ENCODE measurements at places on chromosomes 6 and 20.

GRCh38 chr6:6891949-6892461 lies 215.8 kb upstream of the RREB1 start:
- DNase-seq = no peak

- DNase-seq = no peak
These were observed 28.2 kb upstream of the GSTA4 start for GRCh38 chr6:53023323-53023722.

DNA sequence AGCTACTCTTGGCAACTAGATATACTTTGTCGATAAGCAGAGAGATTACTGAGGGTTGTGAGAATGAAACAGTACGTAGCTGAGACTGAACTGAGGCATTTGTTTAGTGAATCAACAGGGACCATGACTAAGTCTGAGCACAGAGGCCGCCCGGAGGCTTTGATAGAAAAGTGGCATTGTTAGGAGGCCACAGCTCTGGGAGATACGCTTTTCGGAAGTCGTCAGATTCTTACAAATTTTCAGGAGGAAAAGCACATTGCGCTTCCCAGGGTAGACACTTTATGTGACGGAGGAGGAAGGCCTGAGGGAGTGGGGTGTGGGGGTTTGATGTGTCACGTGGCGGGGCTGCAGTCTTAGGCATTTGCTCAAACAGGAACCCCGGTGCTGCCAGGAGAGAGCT lies 69.4 kb downstream of the PSMG4 start:
- no peak for DNase-seq

DNA sequence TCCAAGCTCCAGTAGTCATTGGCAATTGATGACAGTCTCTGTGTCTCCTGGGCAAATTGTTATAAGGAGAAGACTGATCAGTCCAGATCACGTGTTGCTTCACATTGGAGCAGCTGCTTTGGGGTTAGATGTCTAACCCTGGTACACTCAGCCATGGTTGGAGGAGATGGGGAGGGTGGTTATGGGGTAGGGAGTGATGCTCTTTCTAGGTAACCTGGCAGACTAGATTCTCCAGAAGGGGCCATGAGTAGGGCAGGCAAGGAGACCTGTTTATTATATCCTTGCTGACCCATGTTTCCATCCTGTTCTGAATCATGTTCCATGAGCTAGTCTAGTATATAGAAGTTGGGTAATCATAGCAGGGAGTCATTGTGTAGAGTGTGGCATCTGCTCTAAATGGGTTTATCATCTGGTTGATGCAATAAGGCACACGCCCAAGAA lies 50.8 kb upstream of the BACH2 start:
- DNase-seq = no peak

DNA sequence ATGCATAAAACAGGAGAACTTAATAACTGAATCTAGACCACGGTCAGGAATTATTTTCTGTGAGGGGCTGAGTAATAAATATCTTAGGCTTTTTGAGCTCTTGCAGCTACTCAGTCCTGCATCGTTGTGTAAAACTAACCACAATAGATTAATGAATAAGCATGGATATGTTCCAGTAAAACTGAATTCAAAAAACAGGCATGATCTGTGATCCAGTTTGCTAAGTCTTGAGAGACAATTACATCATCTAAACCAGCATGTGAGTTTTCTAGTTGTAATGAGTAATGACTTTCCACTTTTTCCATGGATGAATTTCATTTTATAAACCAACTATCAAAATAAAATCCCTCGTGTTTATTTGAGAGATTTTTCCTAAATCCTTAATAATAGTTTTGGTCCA lies 336.8 kb downstream of the RFPL4B start:
- DNase-seq = no peak

DNA sequence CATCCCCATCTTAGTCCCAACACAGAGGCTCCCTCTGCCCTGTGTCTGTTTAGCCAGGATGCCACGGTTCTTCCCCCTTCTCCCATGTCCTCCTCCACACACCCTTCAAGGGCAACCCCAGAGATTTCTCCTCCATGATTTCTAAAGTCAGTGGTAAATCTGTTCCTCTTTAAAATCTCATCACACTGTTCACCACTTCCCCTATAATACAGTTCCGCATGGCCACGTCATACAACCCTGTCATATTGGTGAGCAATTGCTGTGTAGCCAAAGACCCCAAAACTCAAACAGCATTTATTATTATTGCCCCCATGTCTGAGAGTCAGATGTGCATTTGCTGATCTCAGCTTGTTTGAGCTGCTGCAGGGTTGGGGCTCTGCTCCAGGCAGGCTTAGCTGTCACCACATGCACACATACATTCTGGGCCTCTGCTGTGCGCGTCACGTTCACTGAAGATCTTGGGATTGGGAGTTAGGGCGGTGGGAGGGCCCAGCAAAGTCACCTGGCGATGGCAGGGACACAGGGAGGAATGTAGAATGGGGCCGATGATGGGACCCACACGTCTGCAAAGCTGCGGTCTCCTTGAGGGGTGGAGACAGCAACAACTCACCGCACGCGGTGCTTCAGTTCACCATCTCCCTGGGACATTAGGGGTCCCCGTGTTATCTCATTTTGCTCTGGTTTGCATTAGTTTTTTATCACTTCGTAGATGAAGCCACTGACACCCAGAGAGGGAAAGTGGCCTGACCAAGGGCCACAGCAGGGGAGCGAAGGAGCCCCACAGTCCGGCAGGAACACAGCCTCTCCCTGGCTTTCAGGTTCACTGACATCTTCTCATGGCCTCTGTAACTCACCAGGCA lies 36.9 kb upstream of the CD93 start:
- no peak for DNase-seq

DNA sequence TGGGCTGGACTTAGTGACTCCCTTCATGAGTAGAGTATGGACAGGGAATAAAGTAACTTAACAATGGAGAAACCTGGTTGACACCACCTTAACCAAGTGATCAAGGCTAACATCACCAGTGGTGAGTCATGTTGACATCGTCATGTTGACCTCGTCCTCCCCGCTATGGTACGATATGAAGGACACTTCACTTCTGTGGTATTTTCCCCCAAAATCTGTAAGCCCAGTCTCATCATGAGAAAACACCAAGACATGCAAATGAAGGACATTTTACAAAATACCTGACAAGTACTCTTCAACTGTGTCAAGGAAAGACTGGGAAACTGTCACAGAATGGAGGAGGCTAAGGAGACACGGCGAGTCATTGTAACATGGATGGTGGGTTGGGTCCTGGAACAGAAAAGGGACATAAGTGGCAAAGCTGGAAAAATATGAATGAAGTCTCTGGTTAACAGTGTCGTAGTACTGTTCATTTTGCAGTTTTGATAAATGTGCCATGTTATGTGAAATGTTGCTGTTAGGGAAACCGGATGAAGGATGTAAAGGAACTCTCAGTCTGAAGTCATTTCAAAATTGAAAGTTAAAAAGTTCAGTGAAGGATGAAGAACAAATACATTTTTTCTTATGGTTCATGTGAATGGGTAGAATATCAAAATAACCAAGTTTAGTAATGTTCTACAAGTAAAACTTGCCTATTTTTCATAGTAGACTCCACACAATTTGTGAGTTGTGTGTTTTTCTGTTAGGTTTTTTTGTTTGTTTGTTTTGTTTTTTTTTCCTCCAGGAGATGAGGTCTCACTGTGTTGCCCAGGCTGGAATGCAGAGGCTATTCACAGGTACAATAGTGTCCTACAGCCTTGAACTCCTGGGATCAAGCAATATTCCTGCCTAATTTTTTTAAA lies 247.5 kb downstream of the TMEM242 start:
- peak; percentile 38 for DNase-seq

- DNase-seq = no peak
These were observed 32.1 kb downstream of the SNAI1 start for GRCh38 chr20:50014570-50015562.

DNA sequence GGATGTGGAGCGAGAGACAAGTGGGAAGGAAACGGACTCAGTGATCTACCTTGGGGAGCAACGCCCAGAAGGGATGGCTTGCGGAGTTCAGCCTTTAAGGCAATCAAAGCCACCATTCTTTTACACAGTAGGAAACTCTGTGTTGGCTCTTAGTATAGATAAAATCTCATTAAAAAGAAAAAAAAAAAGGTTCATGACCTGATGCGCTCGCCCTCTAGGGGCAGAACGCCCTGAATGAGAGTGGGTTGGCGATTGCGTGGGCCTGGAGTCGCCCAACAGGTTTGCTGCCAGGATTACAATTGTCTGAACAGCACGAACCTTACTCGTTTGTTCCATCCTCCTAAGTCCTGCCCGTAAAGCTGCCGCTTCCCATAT lies 1.2 kb downstream of the TPD52L1 start:
- peak; percentile 14 for DNase-seq

GRCh38 chr20:12110711-12111110 lies 193.0 kb downstream of the BTBD3 start:
- DNase-seq = no peak

DNA sequence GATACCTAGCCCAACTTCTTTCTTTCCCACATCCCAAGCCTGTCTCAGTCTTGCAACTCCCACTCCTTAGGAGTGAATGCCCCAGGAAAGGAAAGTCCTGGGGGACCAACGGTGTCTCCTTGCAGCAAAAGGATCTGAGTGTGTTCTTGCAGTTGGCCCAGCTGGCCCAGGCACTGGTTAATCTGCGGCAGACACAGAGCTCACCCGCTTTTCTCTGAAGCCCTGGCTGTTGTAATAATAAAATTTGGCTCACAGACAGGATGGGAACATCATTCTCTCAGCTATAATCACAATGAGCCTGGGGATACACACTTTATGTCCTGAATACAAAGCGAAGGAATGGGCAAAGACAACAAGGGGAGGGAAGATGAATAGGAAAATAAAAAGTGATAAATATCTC lies 287.0 kb upstream of the PRND start:
- DNase-seq = no peak

DNA sequence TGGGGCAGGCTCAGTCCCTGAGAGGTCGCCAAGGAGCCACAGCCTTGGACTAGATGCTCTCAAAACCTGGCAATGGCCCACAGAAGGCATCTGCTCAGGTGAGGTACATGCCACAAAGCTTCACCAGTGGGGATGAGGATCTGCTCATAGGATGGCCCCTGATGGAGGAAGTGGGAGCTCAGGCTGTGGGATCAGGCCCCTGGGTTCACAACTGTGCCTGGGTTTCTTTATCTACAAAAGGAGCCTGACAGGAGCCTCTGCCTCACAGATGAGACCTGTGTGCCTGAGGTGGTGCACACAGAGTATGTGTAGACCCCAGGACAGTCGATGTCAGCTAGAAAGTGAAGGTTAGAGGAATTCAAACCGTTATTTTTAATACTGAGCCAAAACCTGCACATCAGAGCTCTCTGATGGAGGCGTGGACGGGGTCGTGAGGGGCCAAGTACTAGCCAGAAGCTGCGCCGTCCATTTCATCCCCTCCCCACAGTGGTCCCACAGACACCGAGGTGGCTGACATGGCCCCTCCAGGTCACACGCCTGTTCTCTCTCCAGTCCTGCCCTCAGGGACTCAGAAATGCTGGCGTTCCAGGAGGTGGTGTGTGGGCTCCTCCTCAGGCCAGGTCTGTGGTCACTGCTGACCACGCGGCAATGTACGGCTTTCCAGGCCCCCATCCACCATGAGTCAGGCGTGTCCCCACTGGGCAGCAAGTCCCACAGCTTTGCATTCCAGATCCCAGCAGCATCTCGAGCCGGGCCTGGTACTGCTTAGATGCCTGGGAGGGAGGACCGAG lies 33.3 kb downstream of the NTSR1 start:
- DNase-seq = no peak

GRCh38 chr20:4091490-4092479 lies 76.4 kb upstream of the RNF24 start:
- peak; percentile 36 for DNase-seq

DNA sequence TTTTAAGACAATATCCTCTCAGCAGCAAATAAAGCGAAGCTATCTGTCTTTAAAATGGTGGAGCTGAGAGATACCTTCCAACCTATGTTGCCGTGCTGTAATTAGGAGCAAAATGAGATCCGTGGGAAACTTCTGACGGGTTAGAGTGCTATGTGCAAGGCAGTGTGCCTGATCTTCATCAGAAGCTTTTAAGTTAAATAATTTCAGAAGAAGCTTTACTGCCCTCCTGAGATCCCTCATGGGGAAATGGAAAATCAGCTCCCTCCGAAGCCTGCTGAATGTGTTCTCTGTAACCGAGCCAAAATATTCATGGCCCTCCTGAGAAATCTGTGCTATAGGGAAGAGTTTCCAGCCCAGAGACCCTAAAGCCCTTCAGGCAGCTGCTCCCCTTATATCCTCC lies 43.7 kb upstream of the TBC1D7 start:
- no peak for DNase-seq

DNA sequence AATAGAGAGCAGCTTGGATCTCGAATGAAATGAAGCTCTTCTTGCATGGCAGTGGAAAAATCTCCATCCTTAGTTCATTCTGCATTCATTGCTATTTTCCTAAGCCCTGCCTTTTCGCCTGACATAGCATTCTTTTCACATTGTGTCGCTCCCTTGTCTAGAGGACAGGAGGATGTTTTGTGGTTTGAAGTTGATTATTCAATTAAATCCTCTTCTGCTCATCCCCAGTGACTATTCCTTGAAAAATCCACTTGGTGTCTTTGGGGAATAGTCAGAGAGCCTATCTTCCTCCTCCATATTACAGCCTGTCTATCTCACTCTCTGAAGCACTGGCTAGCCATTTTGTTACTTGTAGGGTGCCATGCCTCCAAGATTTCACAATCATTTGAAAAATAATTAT lies 161.2 kb downstream of the KLHL32 start:
- DNase-seq = no peak

DNA sequence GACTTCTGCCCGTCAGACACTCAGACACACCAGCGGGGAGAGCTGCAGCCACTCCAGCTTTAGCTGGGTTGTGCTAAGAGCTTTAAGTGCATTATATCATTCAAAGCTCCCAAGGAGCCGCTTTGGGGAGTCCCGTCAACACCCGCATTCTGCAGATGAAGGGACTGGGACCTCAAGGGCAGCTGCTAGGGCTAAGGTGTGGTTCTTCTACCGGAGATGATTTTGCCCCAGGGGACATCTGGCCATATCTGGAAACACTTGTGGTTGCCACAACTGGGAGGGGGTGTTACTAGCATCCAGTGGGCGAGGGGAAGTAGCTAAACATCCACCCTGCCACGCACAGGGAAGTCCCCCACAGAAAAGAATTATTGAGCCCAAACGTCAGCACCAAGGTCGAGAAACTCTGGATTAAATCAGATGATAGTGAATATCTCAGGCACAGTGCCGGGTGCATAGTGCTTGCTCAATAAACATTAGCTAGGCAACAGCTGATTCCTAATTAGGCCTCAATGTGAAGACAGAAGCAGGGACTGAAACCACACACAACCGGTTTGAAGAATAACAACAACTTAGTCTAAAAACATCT lies 29.6 kb downstream of the PMEPA1 start:
- DNase-seq = no peak

DNA sequence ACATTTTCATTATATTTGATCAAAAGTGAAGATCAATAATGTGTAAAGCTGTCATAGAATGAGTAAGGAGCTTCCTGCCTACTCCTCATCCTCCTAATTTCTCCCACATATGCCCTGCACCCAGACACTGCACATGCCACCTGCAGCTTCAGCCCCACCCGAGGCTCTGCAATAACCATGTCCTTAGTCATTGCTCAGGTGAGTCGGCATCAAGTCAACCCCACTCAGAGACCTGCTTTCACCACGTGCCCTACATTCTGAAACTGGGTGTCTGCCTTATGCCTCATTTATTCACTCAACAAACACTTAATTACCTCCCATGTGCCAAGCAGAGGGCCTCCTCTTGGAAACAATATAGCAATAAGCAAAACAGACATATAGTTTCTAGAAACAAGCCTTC lies 15.4 kb upstream of the TNFAIP3 start:
- no peak for DNase-seq

- DNase-seq = no peak
These were observed 66.3 kb downstream of the PPP1R3G start for GRCh38 chr6:5151360-5151954.

Data from activated CD4-positive, alpha-beta T cell treated with anti-CD3 and anti-CD28 coated beads, Interleukin-2, Interleukin-4, amounts not matched to agents 100 ng/mL and 50 ng/mL, durations not matched to agents 16 hours and 8 hours (primary cell).